Activated naive CD4-positive, alpha-beta T cell treated with anti-CD3 and anti-CD28 coated beads, Interleukin-2, amount 10 ng/mL, durations not matched to agents 5 hours and 36 hours (primary cell): ENCODE measurements at places on chromosomes 5 and 9. TPM values are rescaled to one million over a fixed set of nuclear protein-coding genes. Genes with fewer than 3 reads are reported as not detected.

Gene PPP2CA
- 124 TPM for total RNA-seq

Gene SPACA9
- 2.7 TPM for total RNA-seq

Gene CPLANE1
- total RNA-seq, result 9.4 TPM

Gene ADAM19
- total RNA-seq, result 106 TPM

Gene SH3GL2
- not detected for total RNA-seq

Gene ENHO
- not detected for total RNA-seq

Gene ZNF483
- 3.2 TPM for total RNA-seq

Gene PRUNE2
- not detected for total RNA-seq

Gene SEMA4D
- 285 TPM for total RNA-seq

Gene CNTFR
- not detected for total RNA-seq

Gene CTNNAL1
- total RNA-seq, result 13.5 TPM

Gene PCDHB12
- total RNA-seq, result not detected

Gene NAA35
- total RNA-seq, result 20.4 TPM

Gene PKD2L2
- not detected for total RNA-seq

Gene IFNK
- not detected for total RNA-seq
